Type B pancreatic cell (in vitro differentiated cells): ENCODE measurements at places on chromosomes 4 and X. TPM values are rescaled to one million over a fixed set of nuclear protein-coding genes. Genes with fewer than 3 reads are reported as not detected.

The HMX1 gene
- 3.2 and 3.4 TPM in 2 replicates for total RNA-seq

The SOD3 gene
- 3.8 and 5.4 TPM in 2 replicates for total RNA-seq

DNA sequence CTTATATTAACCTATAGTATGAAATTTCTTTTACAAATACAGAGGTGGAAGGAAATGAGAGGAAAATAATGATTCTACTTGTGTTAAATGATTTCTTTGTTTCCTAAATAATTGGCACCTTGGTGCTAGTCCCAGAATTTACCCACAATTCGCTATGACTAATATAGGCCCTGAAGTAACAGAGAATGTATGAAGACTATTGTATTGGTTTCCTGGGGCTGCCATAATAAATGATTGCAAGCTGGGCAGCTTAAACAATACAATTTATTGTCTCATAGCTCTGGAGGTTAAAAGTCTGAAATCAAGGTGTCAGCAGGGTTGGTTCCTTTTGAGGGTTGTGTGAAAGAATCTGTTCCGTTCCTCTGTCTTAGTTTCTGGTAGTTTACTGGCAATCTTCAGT, 74.8 kb upstream of the GPRIN3 start:
- no peaks in the 10 kb centered on the region for H3K36me3 ChIP-seq
- DNase-seq: no peak
- H3K27me3 ChIP-seq: peaks cover 10% of the 10 kb centered on the region
- no peak overlapping the region for H3K27ac ChIP-seq
- no peak overlapping the region for H3K4me3 ChIP-seq

GRCh38 chrX:7047951-7048350, 99.6 kb upstream of the STS start:
- H3K4me1 ChIP-seq: peaks cover under 1% of the 10 kb centered on the region
- H3K4me3 ChIP-seq: no peak overlapping the region
- no peaks in the 10 kb centered on the region for H3K27me3 ChIP-seq
- no peak overlapping the region for H3K27ac ChIP-seq

- no peak overlapping the region for H3K4me3 ChIP-seq
- H3K36me3 ChIP-seq: no peaks in the 10 kb centered on the region
- H3K27ac ChIP-seq: no peak overlapping the region
- no peaks in the 10 kb centered on the region for H3K4me1 ChIP-seq
- no peaks in the 10 kb centered on the region for H3K27me3 ChIP-seq
Observed at GRCh38 chrX:63735882-63736281, 49.1 kb downstream of the ARHGEF9 start.

DNA sequence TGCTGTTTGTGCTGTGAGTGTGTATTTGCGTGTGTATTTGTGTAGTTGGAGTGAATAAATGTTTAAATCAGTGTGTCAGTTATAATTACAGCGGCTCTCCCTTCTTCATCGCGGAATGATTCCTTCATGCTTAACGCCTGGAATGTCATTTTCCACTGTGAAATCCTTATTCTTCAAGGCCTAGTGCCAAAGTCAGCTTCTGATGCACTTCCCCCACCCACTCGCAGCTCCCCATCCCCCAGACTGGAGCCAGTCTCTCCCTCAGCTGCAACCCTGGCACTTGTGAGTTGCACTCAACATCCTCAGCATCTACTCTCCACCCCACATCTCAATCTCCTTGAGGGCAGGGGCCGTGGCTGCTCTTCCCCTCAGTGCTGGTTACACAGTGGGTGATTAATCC, 583.0 kb downstream of the BCOR start:
- DNase-seq: no peak
- no peaks in the 10 kb centered on the region for H3K27me3 ChIP-seq
- H3K36me3 ChIP-seq: no peaks in the 10 kb centered on the region
- H3K4me1 ChIP-seq: peaks cover 25% of the 10 kb centered on the region
